ENCODE measurements at places on chromosomes 13 and 19.

GRCh38 chr13:25192052-25192451, 20.0 kb upstream of the AMER2 start:
- no peak for DNase-seq

GRCh38 chr19:16837035-16837362, 7.8 kb downstream of the SIN3B start:
- no peak for DNase-seq

- DNase-seq, result no peak
Measured at GRCh38 chr13:48078251-48078656, 16.6 kb downstream of the MED4 start.

DNA sequence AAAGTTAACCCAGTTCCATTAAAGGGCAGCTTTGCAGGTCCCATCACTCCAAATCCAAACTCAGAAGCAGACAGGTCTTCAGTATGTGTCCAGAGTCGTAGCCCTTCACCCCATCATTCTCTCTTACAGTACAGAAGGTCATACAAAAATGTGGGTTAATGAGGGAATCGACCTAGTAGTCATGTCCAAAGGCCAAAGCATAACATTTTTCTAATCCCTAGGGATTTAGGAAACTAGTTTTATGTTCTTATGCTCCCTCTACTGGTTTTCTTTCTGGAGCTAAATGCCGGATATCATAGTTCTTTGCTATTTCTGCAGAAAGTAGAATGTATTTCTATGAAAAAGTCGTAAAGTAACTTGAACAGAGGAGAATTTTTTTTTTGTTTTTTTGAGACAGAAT, 72.2 kb downstream of the DHRS12 start:
- DNase-seq, result no peak

GRCh38 chr13:60689571-60689970, 292.6 kb downstream of the TDRD3 start:
- no peak for DNase-seq

DNA sequence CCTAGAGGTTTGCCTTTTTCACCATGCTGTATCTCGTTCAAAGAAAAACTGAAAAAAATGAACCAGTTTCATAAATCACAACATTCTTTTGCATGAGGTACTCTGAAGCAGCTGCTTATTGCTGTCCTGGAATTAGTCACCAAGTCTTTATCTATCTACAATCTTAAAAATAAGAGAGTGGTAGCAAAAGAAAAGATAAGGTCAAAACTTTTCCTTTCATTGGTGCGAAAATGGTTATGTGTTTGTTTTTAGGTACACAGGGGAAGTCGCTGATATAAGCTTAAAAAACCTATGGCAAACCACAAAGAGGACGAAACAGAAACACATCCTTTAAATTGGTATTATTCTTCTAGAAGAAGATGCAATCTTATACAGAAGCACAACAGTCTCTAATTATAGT, 20.7 kb downstream of the OBI1 start:
- DNase-seq, result no peak

- DNase-seq, result no peak
Measured at GRCh38 chr19:40811478-40812341, 12.7 kb downstream of the EGLN2 start.

DNA sequence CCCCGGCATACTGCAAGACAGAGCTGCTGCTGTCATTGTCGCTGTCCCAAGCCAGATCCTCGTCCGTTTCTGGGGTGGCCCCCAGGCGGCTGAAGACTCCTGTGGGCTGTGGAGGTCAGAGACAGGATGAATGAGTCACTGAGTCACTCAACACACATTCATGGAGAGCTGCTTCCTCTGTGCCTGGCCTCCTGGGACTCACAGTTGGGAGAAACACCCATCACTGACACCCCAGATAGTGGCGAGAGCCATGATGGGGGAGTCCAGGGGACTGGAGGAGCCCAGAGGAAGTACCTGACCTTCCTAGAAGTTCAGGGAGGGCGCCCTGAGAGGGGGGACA, 26.0 kb downstream of the C19orf47 start:
- DNase-seq, result no peak

DNA sequence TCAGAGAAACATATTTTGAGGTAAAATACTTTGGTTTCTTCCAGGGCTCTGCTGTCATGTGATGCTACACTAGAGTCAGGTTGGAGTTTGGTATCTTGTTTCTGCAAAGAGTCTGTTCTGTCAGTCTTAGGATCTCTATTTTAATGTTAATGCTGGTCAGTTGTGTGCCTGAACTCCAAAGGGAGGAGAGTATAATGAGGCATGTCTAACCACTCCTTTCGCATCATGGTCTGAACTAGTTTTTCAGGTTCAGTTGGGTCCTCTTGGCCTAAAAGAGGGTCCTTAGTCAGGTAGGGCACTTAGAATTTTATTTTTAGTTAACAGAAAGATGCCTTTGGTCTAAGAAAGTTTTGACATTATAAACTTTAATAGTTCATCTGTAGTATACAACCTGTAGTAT, 78.2 kb downstream of the FNDC3A start:
- DNase-seq, result no peak

- DNase-seq, result peak; percentile 55
Measured at GRCh38 chr13:25171517-25172302, at the start of gene AMER2. Gene AMER2 (minus strand): TSS chr13:25172288. CDS start chr13:25171619, 669 bp downstream.

DNA sequence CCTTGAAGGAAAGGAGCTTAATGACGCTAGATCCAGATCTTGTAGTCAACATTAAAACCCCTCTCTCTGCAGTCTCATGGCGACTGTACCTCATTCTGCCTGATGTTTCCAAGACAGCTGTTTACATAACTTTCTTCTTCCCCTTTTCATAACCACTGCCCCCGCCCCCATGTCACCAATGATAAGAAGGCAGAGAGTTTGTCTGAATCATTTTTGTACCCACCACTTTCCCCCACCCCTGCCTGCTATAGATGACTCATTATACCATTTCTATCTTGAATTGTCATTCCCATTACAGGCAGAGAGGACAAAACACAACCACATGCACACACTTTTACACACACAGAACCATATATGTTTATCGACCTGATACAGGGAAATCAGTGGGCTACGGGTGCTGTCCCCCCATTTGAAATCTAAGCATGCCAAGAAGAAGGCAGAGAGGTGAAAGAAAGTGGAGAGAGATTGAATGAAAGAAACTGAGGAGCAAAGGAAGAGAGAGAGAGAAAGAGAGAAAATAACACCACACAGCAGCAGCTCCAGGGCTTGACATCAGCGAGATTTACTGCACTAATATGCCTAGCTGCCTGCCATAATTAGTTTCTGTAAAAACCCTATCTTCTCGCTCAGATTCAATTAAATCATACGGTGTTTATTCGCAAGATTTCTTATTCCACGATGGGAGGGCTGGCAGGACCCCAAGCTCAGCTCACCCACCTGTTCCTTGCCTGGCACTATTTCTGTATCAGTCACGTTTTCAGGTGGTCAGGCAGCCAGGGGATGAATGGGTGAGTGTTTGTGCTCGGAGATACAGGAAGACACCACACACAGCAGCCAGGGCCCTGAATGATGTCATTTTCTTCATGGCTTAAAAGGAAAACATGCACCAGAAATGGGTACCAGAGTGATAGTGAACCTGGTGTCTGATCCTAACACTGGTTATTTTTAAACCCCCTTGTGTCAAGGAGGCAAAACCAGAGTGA, 114.3 kb upstream of the SERP2 start:
- DNase-seq, result no peak

- DNase-seq, result no peak
Measured at GRCh38 chr13:65555962-65556361, 1674.2 kb downstream of the PCDH9 start.

GRCh38 chr13:75760131-75761021, 124.2 kb downstream of the LMO7 start:
- DNase-seq, result no peak

GRCh38 chr13:97185291-97185690, 36.8 kb upstream of the MBNL2 start:
- DNase-seq, result no peak

GRCh38 chr19:18948075-18948975, 7.3 kb upstream of the HOMER3 start:
- no peak for DNase-seq

DNA sequence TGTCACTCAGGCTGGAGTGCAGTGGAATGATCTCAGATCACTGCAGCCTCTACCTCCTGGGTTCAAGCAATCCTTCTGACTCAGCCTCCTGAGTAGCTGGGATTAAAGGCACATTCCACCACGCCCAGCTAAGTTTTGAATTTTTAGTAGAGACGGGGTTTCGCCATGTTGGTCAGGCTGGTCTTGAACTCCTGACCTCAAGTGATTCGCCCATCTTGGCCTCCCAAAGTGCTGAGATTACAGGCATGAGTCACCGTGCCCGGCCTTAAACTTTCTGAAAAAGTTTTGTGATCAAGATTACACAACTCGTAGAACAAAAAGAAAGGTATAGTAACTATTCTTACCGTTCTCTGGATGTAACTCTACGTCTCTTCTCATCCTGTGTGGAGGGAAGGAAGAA, 21.2 kb downstream of the DNMT1 start:
- no peak for DNase-seq

GRCh38 chr19:38233740-38234251, 9.8 kb upstream of the DPF1 start:
- peak; percentile 94 for DNase-seq

DNA sequence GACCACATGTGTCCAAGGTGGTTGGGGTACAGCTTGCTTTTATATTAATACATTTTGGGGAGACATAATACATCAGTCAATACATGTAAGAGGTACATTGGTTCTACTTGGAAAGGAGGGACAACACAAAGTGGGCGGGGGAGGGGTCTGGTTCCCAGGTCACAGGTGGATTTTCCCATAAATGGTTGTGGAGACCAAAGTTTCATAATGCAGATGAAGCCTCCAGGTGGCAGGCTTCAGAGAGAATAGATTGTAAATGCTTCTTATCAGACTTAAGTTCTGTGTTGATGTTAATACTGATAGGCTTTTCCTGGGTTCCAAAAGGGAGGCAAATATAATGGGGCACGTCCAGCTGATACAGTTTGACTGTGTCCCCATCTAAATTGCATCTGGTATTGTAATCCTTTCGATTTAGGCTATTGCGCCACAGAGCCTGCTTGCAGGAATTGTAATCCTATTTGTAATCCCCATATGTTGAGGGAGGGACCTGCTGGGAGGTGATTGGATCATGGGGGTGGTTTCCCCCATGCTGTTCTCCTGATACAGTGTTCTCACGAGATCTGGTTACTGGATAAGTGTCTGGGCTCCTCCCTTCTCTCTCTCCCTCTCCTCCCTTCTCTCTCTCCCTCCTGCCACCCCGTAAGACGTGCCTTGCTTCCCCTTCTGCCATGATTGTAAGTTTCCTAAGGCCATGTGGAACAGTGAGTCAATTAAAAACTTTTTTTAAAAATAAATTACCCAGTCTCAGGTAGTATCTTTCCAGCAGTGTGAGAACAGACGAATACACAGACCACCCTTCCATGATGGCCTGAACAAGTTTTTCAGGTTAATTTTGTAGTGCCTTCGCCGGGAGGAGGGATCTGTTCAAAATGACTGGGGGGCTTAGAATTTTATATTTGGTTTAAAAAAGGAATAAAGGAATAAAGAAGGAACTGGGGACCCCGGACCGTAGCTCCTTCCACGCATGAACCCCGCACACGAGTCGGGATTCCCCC, 44.9 kb downstream of the ZNF823 start:
- no peak for DNase-seq

Data from neural crest cell (in vitro differentiated cells).